ENCODE measurements at places on chromosomes 12 and 14.

DNA sequence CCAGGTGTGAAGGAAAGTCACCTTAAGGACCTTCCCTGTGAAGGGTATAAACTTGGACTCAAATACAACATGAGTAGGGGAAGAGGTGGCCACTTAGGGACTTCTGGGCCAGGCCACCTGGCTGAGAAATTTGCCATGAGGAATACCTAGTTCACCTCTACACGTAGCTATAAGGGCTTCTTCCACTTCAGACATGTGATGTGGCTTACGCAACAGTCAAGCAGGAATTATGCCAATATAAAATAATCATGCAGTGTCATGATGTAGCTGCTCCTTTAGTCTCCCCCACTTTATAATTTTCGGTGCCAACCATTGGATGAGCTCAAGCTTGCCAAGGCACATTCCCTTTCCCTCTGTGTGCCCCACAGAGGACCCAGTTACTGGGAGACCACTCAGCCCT, 166.6 kb upstream of the BCL2L14 start:
- DNase-seq, result no peak

DNA sequence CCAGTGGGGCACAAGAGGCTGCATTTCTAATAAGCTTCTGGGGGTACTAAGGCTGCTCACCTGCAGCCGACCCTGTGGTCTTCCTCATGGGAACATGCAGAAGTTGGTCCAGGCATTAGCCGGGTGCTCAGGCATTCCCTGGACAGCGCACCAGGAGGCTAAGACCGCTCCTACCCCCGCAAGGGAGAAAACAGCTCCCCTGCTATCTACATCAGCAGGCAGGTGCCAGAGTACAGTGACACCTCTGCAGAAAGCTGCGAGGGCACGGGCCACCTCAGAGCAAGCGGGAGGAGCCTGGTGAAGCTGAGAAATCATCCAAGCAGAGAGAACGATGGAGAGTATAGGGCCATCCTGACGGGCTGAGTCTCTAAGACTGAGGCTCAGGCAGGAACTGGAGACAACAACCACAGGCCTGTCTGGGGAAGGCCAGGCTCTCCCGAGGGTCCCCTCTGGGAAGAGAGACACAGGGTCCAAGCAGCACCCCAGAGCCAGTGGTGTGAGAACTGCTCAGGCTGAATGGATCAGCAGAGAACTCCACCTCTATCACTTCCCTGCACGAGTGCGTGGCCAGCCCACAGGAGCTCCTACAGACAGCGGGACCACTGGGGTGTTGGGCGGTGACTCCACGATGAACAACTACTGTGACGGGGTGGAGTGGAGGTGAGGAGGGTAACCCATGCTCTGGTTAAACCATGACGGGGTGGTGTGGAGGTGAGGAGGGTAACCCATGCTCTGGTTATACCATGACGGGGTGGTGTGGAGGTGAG, 62.1 kb downstream of the AMN start:
- no peak for DNase-seq

DNA sequence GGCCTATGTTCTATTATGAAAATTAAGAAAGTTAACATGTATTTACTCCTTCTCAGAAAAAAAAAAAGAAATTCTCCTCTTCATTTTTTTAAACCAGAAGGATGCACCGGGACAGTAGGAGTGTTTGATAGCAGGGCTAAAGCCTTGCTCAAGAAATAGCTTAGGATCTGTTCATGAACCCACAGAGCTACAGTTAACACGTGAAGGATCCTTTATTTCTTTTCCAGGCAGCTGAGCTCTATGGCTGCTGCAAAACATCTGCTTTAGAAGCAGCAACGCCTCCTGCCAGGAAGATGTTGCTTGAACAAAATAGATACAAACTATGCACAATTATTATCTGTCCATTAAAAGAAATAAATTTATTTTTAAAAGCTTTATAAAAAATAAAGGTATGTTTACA, 254.8 kb downstream of the PRKD1 start:
- no peak for DNase-seq

GRCh38 chr12:132367071-132367851, 37.9 kb upstream of the GALNT9 start:
- DNase-seq, result no peak

GRCh38 chr12:16610743-16611142, 4.8 kb upstream of the LMO3 start:
- DNase-seq, result no peak

DNA sequence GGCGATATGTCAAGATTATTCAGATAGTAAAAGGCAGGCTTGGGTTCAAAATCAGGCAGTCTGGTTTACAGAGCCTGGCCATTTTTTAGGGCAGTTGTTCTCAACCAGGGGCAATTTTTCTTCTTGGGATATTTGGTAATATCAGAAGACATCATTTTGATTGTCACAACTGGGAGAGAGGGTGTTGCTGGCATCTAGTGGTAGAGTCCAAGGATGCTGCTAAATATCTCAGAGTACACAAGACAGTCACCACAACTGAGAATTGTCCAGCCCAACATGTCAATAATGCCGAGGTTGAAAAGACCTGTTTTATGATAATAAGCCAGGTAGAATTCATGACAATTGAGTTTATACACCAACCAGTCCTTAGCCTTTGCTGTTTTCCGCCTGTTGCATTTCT, 733.9 kb downstream of the NRXN3 start:
- DNase-seq, result no peak

DNA sequence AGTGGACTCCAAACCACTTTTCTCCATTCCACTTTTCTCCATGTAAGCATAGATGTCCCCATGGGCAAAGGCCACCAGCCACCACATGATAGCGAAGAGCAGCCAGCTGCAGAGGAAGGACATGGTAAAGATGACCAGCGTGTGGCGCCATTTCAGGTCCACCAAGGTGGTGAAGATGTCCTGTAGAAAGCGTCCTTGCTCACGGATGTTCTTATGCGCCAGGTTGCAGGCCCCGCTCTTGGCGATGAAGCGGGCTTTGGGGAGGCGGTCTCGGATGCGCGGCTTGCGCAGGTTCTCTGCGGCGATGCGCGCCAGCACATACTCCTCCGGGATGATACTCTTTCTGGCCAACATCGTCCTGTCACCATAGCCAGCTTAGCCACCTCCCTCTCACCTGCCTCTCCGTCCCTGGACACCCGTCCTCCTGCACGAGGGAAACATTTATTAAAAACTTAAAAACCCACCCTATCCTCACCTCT, 1.2 kb downstream of the KCNJ8 start:
- DNase-seq, result no peak

DNA sequence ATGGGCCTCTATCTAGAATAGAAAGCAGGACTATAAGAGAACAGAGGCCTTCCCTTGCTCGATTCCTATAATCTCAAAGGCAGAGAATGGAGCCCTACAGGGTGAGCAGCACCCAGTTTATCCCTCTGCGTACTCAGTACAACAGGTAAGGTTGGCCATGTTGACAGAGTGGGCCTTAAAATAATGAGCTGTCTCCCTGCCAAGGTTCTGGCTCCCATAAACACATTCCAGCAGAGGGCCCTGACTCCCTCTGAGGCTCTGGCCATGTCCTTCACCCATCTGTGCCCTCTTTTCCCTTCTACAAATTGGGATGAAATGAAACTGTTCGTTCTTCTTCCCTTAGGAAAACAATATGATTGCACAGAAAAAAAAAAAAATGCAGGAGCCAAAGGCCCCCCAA, 16.9 kb upstream of the PNMA1 start:
- DNase-seq, result no peak

Measured in fibroblast of skin of left biceps (primary cell).